ENCODE measurements at places on chromosomes 7 and 10.

- DNase-seq: no peak
Measured at GRCh38 chr7:115864082-115864481, 166.5 kb downstream of the TFEC start.

GRCh38 chr10:128934492-128934891 is 532.5 kb upstream of the MGMT start:
- DNase-seq: no peak

- DNase-seq: no peak
Measured at GRCh38 chr10:69687426-69687825, 57.4 kb downstream of the FAM241B start.

GRCh38 chr7:214410-215212 is 22.2 kb downstream of the FAM20C start:
- DNase-seq: no peak
